Urinary bladder (tissue), 4 donors: ENCODE measurements at places on chromosomes 5 and 9. TPM values are rescaled to one million over a fixed set of nuclear protein-coding genes. Genes with fewer than 3 reads are reported as not detected.

The SREK1IP1 gene
- 25.6 TPM for total RNA-seq

- DNase-seq: peak; percentile 26
Measured at GRCh38 chr9:78325343-78325742, 28.4 kb downstream of the PSAT1 start.

GRCh38 chr5:79876456-79876855, 114.6 kb downstream of the MTX3 start:
- no peak for DNase-seq

GRCh38 chr5:58827463-58827862, 244.6 kb downstream of the RAB3C start:
- DNase-seq: no peak

The OR1N1 gene
- total RNA-seq: not detected

- no peak for DNase-seq
Measured at GRCh38 chr9:28155067-28155466, 581.8 kb upstream of the C9orf72 start.

The CAMLG gene
- 44.0 TPM for total RNA-seq

DNA sequence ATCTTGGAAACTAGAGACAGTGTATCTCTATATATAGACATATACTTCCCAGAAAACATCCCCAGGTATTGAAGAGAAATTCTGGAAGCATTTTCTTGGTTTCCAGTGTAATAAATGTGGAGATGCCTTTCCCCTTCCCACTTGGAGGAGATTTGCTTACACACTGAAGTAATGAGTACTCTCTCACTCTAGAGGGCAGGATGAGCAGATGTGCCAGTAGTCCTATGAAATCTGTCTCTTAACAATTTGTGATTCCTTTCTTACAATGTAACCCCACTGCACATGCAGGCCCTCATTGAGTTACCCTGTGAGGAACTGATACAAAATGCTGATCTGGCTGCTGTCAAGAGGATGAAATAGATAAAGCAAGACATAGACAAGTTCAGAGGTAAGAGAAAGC, 567.2 kb downstream of the SLCO4C1 start:
- no peak for DNase-seq

- no peak for DNase-seq
Measured at GRCh38 chr9:109624143-109624542, 126.0 kb upstream of the PTPN3 start.

DNA sequence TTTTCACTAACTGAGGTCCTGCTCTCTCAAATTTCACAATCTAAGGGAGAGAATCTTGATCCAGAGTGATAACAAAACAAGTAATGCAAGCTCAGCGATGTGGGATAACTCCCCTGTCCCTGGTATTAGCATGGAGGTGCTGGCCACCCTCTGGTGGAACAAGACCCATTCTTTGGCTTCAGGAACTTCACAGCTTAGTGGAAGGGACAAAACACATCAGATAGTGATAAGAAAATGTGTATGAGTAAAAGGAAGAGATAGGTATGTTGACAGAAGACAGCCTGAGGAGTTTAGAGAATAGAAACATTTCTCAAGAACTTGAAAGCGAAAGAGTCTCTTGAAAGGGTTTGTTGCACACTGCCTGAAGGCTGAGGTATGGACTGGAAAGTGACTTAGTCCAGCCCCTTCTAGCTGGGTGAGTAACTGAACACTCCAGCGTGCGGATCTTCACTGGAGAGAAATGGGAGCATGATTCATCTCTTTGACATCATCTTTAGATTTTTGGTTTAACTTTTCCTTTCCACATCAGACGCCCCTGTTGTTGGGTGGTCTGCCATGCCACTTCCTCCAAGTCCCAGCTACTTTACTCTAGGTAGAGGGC, 25.4 kb upstream of the ZSWIM6 start:
- no peak for DNase-seq

DNA sequence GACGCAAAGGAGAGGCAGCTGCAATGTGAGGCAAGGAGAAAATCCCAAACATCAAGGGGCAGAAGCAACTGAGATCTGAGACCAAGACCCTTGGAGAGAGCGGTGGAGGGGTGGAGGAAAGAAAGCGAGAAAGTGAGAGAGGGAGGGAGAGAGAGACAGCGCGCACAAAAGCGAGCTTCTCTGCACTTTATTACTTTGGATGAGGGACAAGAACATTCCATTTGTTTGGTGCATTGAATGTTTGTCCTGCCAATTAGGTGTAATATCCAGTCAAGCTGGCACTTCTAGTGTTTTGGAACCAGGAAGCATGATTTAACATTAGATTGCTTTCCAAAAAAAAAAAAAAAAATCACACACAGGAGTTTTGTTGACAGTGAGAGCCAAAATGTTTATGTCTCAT, 1.4 kb downstream of the CAST start:
- DNase-seq: no peak

- DNase-seq: no peak
Measured at GRCh38 chr5:36900283-36900682, 23.7 kb downstream of the NIPBL start.

The SLIT3 gene
- total RNA-seq: 109 TPM

DNA sequence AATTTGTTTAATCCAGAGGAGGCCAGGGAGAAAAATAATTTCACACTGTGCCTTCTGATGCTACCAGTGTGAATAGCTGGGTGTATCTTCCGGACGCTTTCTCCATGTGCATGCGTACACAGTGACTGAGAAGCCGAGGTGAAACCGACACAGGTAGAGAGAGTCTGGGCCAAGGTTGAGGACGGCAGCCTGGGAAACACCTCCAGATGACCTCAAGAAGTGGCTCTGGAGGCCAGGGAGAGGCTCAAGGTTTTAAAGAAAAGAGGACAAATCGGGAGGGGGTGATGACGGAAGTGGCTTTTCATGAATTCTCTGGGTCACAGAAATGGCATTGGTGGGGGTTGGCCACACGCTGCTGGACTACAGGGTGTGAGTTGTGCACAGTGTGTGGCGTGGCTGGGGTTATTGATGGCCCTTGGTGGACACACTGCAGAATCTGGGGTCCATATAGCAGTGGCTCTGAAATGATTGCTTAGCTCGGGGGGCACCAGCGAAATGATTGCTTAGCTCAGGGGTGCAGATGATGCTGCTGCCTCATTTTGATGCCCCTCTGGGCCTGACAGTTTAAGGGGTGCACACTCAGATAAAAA, 34.1 kb upstream of the LRRC14B start:
- no peak for DNase-seq
